ENCODE measurements at places on chromosomes 16 and 17.

DNA sequence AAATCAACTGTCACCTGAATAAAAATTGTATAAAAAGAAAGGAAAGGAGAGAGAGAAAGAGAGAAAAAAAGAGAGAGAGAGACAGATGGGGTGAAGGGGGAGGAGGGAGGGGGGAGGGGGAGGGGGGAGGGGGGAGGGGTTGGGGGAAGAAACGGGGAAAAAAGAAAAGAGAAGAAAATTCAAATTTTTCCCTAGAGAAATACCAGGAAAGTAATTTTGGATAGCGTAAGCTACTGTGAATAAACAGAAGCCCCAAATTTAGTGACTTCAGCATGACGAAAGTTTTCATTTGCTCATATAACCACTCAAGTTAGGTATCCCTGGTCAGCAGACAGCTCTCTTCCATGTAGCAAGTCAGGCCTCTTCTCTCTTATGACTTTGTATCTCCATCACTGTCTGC lies 289.4 kb upstream of the MYOCD start:
- no peak for DNase-seq

GRCh38 chr16:75621170-75621477 lies 2.0 kb downstream of the ADAT1 start:
- no peak for DNase-seq

DNA sequence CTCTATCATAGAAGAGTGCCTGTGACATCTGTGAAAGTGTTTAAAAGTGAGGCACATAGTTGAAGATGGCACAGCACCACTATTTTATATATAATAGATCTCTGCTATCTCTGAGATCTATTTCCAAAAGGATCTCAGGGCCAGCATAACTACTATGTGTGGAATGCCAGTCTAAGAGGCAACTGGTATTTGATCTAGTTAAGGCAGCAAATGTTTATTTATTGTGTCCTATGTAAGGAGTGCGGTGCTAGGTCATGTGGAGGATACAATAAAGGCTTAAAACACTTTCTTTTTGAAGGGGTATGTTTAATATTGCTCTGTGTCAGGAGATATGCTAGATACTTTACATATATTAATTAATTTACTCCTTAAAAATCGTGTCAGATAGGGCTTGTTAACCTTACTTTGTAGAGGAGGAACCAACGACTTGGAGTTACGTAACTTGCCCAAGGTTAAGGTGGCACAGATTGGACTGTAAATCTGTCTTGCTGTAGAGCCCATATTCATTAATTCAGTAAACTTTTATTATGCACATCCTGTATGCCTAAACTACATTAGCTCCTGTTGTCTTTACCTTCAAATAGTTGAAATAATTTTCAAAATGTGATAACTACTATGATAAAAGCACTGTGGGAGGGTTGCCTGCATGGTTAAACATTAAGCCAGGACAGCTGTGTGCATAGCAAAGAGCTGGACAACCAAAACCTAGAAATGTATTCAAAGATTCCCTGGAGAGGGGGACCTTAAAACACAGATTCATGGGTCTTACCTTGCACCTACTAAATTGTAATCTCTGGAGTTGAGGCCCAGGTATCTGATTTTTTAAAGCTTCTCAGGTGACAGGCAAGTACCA lies 83.3 kb downstream of the NLK start:
- DNase-seq = no peak

DNA sequence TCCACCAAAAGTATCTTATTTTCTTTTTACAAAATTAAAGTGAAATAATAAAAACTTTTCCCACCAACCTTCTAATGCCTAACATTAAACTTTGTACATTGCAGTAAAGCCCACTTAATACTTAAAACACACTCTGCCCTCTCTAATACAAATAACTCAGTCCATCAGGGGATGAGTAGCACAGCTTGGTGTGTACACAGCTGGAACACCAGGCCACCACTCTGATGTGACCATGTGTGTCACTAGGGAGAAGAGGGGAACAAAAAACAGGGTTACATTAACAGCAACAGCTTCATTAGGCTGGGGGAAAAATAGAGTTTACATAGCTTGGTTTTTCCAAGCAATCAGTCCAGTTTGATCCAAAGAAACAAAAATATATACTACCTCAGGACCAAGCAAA lies 295.0 kb downstream of the CEP112 start:
- no peak for DNase-seq

- DNase-seq = no peak
Observed at GRCh38 chr17:74344658-74345057, 17.0 kb downstream of the BTBD17 start.

DNA sequence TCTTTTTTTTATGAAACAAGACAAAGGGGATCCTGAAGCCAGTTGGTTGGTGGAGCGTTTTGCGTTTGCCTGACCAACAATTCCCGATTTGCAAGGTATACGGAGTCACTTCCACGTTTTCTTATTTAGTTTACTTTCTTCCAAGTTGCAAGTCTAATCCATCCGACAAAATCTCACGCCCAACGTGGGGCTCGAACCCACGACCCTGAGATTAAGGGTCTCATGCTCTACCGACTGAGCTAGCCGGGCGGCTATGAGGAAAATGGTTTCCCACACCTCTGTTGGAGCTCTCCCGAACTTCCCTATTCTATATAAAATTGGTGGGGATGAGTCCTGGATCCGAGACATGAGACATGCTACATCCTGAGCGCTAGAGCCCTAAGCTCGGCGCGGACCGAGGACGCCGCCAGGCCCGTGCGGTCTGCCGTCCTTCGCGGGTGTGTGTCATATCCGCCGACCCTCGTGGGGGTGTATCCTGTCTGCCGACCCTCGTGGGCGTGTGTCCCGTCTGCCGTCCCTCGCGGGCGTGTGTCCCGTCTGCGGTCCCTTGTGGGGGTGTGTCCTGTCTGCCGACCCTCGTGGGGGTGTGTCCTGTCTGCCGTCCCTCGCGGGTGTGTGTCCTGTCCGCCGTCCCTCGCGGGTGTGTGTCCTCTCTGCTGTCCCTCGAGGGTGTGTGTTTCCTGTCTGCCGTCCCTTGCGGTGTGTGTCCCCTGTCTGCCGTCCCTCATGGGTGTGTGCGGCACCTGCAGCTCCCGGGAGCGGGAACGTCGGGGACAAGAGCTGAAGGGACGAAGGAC lies 22.6 kb downstream of the ZNF213 start:
- no peak for DNase-seq

DNA sequence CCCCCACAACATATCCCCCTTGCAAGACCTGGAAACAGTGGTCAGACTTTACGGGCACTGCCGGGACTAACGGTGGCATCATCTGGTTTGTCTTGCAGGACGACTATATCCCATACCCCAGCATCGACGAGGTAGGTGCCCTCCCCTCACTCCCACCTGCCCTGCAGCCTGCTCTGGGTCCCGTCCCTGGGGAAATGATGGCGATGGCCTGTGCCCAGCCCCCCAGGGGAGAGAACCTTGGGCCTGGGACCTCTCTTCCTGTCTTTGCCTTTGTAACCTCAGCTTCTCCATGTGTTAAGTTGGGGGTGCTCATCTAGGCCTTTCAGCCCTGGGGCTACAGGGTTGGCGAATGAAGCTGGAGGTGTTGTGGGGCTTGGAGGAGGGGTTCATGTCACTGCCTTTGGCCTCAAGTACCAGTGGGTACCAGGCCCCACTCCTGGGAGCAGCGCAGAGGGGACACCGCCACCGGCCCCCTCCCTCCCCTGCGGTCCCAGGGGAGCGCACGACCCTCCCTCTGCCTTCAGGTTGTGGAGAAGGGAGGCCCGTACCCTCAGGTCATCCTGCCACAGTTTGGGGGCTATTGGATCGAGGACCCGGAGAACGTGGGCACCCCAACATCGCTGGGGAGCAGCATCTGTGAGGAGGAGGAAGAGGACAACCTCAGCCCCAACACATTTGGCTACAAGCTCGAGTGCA lies 99.9 kb downstream of the OR1D5 start:
- DNase-seq = no peak

DNA sequence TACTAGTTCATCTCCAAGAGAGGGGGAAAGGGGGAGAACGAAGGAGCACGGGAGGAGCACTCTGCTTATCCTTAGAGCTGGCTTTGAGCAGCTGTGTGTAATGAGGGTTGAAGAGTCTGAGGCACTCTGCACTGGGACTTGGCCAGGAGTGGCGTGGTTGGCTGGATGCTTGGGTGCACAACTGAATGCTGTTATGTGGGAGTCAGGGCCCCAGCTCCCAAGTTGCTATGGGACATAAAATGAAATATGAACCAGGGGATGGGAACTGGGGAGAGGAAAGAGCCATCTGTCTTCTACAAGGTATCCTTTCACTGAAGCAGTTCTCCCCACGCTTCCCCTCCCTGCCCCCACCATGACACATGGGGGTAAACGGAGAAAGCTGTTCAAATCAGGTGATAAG lies 105.9 kb upstream of the ANKFN1 start:
- no peak for DNase-seq

DNA sequence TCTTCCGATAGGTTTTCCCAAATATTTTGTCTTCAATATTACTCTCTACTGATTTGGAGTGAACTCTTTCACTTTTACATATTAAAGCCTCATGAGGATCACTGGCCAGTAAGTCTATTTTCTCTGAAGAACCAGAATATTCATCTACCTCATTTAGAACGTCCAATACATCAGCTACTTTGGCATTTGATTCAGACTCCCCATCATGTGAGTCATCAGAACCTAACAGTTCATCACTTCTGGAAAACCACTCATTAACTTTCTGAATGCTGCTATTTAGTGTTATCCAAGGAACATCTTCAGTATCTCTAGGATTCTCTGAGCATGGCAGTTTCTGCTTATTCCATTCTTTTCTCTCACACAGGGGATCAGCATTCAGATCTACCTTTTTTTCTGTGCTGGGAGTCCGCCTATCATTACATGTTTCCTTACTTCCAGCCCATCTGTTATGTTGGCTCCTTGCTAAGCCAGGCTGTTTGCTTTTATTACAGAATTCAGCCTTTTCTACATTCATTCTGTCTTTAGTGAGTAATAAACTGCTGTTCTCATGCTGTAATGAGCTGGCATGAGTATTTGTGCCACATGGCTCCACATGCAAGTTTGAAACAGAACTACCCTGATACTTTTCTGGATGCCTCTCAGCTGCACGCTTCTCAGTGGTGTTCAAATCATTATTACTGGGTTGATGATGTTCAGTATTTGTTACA lies 30.9 kb downstream of the BRCA1 start:
- no peak for DNase-seq

GRCh38 chr16:80893686-80894085 lies 89.3 kb upstream of the CDYL2 start:
- DNase-seq = no peak

GRCh38 chr17:44536090-44536953 lies 21.0 kb upstream of the FZD2 start:
- DNase-seq = no peak

DNA sequence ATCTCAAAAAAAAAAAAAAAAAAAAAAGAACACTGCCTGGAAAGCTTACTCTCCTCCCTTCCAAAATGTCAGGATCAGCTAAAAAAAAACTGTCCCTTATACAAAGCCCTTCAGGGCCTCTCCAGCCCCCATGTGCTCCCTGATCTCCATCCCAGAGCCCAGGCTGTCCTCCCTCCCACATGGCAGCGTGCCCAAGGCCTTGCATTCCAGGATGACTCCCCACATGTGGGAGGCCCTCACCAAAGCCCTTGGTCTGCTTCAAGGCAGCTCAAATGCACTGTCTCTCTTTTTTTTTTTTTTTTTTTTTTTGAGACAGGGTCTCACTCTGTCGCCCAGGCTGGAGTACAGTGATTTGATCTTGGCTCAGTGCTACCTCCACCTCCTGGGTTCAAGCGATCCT lies 2.3 kb downstream of the FDXR start:
- DNase-seq = no peak

DNA sequence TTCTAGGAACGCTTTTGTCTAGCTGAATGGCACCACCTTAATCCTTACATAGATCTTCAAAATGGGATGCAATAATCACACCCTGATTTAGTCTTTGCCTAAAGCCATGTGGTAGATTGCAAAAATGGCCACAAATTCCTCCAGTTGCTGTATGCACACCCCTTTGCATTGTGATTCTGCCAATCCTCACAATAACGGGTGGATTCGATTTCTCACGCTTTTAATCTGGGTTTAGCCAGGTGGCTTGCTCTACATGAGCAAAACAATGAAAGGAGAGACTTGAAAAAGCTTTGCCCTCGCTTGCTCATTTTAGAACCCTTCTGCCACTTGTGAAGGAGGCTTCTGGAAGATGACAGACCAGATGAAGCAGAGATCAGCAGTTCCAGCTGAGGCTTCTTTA lies 50.3 kb upstream of the B4GALNT2 start:
- DNase-seq = no peak

GRCh38 chr17:32931686-32932085 lies 3.7 kb downstream of the TMEM98 start:
- DNase-seq = no peak

GRCh38 chr17:79393358-79394052 lies 217.3 kb downstream of the RBFOX3 start:
- peak; percentile 86 for DNase-seq

DNA sequence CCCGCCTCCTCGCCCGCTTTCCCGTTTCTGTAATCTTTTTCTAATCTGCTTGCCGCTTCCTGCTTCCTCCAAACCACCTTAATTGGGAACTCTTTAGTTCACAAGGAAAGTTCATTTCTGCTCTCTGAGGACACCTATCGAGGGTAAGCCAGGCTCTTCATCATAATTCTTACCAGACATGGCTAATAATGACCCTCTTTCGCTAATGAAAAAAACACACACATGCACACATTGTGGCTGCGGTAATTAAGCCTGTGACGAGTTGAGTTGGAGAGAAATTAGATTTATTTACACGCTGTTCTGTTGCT lies 100.6 kb downstream of the ZNF423 start:
- no peak for DNase-seq

DNA sequence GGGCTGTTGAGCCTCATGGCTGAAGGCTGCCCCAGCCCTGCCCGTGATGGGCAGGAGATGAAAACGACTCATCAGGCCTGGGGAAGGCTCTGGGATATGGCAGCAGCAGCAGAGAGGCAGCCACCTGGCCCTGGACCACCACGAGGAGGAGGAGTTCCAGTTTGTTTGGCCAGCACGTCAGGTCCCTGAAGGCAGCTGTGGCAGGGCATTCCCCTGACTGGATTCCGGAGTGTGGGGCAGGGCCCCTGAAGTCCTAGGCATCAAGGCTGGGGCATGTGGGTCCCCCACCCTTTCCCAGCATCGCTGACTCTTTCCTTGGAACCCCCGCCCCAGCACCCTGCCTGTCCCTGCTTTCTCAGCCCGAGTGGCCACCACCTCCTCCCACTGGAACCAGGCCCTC lies 197.4 kb downstream of the ZNF423 start:
- DNase-seq = no peak
